Stimulated activated CD4-positive, alpha-beta T cell treated with anti-CD3 and anti-CD28 coated beads, TNF-alpha, amount 100 ng/mL, for 48 hours (primary cell): ENCODE measurements at places on chromosomes 16 and 17.

DNA sequence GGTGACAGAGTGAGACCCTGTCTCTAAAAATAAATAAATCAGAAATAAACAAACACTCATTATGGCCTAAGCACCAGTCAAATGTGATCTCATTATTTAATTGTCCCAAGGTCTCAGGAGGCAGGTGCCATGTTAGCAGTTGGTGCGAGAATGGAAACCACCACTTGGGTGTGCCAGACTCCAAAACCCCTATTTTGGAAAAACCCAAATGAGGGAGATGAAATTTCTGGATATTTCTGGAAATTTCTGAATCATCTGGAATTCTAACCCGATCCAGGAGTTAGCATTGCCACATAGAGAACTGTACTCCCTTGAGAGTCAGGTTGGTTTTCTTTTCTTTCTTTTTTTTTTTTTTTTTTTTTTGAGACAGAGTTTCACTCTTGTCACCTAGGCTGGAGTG, 264.0 kb downstream of the XYLT1 start:
- no peak for DNase-seq

- no peak for DNase-seq
These were observed at the start of gene TMEM98 for GRCh38 chr17:32927724-32928585. Gene TMEM98, plus strand, starts transcription at chr17:32928153. Its CDS starts 3,376 bp downstream, at chr17:32931529.

DNA sequence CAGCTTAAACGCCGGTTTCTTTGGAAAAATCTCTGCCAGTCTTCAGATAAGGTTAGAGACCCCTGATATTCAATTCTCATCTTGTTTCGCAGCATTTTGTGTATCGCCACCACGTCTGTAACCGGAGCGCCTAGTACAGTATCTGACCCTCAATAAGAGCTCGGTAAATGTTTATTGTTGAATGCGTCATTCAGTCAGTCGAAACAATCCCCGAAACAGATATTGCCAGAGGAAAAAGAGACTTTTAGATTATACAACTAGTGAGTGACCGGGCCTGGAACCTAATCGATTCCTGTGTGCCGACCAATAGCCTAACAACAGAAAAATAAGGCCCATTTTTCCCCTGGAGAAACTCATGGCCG, 626 bp downstream of the PELP1 start:
- DNase-seq, result no peak

DNA sequence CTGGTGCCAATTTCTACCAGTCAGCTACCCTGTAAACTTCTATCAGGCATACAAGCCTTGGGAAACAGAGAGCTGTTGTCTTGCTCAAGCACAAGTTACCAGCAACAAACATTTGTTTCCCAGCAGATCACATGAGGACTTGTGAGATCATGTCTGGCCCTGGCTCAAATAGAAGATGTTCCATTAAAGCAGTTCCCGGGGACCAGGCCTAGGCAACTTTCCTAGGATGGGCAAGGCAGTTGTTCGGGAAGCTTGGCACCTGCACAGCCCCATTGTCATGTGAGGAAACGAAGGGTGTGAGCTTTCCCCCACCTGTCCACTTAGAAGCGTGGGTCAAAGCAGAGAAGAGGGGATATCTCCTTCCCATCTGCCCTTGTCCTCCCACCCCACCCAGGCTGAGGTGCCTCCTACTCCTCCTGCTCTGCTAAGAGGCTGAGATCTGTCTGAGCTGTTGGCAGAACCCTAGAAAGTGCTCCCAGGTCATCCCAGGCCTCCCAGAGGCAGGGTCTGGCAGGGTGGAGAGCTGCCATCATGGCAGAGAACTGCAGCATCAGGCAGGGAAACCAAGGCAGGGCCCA, 11.2 kb upstream of the SLC47A2 start:
- no peak for DNase-seq

DNA sequence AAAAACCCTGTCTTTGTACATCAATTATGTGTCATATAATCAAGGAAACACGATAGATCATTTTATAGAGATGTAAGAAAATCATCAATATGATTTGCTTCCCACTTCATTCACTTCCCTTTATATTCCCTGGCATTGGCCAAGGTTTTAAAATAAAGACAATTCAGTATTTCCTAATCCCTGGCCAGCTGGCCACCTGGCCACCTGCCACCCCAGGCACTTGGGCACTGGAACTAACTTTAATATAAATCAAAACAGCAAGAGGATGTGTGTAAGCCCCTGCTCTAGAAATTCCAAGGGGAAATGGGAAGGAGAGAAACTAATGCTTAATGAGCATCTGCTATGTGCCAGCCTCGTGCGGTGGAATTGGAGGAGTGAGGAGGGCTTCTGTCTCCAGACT, 58.6 kb upstream of the TOB1 start:
- no peak for DNase-seq

DNA sequence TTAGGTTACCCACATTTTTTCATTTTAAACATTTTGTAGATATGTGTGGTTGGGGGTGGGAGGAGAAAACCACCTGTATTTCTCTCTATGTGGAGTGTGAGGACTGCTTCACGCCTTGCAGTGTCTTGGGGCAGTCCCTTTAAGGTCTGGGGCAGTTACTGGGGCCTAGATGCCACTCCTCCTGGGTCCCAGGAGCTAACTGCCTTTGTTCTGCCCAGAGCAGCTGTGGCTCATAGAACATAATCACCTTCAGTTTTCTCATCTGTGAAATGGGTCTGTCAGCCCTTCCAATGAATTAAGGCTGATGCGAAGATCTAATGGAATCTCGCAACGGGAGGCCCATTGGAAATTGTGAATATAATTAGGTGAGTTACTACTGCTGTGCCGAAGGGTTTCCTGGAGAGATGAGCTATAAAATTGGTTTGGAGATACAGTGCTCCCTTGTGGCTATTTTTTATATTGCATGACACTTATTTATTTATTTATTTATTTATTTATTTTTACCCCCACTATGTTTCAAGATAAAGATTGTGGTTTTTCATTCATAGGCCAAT, 22.9 kb downstream of the DHRS7C start:
- DNase-seq, result no peak

- DNase-seq, result no peak
These were observed 52.7 kb upstream of the CRHR1 start for GRCh38 chr17:45731459-45731858.

- DNase-seq, result no peak
These were observed 375.3 kb upstream of the PSMD7 start for GRCh38 chr16:73921295-73921694.

- DNase-seq, result no peak
These were observed 108.4 kb downstream of the CDH13 start for GRCh38 chr16:82735186-82735585.

- no peak for DNase-seq
These were observed 557.8 kb upstream of the SALL1 start for GRCh38 chr16:51708861-51709260.

DNA sequence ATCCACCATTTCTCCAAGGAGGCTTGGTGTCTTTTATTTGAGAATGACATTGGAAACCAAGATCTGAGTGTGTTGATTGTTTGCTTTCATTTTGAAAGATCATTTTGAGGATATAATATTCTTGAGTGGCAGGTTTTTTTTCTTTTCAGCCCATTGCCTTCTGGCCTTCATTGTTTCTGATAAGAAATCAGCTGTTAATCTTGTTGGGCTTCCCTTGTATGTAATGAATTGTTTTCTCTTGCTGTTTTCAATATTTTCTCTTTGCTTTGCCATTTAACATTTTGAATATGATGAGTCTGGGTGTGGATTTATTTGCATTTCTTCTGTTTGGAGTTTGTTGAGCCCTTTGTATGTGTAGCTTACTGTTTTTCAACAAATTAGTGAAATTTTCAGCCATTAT, 22.0 kb downstream of the PRSS54 start:
- DNase-seq, result no peak

GRCh38 chr17:46097497-46097896, 95.7 kb downstream of the KANSL1 start:
- no peak for DNase-seq

DNA sequence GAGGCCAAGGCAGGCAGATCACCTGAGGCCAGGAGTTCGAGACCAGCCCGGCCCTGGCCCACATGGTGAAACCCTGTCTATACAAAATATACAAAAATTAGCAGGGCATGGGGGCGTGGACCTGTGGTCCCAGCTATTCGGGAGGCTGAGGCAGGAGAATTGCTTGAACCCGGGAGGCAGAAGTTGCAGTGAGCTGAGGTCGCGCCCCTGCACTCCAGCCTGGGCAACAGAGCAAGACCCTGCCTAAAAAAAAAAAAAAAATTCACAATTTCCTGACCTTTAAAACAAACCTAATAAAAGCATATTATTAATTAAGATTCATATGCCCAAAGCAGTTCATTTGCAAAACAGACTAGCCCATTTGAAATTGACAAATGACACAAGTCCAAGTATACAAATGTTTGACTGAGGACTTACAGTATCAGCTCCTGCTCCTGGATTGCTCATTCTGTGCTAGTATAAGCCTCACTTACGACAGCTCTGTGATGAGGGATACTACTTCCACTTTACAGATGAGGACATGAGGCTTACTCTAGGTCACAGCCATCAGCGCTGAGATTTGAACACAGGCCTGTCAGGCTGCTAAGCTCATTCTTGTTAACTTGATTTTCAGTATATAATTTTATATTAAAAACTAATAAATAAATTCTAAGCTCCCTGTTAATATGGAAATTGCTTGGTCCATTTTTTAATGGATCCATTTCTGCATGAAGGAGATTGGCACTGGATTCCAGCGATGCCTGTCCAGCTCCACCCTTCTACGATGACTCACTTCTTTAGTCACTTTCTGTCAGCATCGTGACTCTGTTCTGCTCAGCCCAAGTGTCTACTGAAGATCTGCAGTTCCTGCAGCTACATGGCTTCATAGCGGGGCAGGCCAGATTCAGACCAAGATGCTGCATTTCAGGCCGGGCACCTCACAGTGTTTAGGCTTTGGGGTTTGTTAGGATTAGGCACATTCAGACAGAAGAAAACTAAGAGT, 88.2 kb downstream of the WDR59 start:
- no peak for DNase-seq
